Right renal cortex interstitium (tissue), 3 donors: ENCODE measurements at places on chromosomes 7 and 10.

DNA sequence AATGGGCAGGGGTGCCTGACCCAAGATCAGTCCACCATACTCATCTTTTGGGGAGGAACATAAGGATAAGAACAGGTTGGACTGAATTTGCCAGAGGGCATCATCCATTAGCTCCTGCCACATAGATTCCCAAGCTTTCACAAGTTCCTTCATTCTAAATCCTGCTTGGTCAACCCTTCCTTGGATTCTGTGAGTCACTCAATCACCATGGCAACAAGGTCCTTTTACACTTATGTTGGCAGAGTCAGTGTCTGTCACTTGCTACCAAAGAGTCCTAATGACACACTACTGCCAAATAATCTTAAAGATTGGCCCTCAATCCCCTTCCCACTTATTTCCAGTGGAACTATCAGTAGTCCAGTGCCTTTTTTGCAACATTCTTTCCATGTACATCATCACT is 5.0 kb upstream of the LGI1 start:
- DNase-seq: no peak

GRCh38 chr10:88989824-88990383 is 694 bp upstream of the FAS start:
- no peak for DNase-seq

DNA sequence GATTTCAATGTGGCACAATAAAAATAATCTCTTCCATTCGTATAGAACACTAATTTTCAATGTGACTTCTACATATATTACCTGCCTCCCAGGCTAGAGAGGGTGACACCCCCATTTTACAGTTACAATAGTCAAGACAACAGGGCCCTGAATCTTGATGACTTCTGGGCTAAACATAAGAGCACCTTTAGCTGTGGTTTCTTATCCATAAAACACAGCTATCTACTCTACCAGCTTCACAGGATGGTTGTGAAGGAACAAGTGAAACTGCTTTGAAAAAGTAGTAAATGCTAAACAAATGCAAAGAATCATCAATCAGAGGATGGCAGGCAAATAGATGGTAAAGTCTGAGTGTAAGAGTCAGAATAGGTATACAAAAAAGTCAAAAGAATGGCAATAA is 3.6 kb upstream of the TLL2 start:
- DNase-seq: no peak

GRCh38 chr10:31611161-31611560 is 292.1 kb downstream of the ZEB1 start:
- no peak for DNase-seq

DNA sequence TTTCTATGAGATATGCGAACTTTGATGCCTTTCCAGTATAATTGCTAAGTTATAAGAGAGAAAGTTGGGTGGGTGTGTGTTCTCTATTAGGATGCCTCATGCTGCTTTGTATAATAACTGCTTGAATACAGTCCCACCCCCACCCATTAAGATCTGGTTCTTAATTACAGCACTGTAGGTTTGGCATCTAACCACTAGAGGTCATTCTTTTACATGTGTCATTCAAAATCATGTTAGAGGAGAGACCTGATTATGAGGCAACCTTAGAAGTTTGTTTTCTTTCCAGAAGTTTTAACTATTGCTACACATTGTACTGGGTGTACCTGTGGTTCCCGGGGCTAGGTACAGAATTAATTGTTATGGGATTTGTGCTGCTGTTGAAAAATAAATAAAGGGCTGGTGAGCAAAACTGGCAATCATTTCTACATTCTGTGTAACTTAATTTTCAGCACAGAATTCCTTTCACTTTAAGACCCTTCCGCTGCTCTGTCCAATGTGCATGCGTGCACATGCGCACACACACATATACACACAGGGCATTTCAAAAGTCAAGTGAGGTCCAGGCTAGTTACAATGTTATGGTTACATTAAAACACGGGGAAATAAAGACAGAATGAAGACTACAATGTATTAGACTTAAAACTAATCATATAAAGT is 1156.3 kb downstream of the SORCS3 start:
- peak; percentile 8 for DNase-seq

DNA sequence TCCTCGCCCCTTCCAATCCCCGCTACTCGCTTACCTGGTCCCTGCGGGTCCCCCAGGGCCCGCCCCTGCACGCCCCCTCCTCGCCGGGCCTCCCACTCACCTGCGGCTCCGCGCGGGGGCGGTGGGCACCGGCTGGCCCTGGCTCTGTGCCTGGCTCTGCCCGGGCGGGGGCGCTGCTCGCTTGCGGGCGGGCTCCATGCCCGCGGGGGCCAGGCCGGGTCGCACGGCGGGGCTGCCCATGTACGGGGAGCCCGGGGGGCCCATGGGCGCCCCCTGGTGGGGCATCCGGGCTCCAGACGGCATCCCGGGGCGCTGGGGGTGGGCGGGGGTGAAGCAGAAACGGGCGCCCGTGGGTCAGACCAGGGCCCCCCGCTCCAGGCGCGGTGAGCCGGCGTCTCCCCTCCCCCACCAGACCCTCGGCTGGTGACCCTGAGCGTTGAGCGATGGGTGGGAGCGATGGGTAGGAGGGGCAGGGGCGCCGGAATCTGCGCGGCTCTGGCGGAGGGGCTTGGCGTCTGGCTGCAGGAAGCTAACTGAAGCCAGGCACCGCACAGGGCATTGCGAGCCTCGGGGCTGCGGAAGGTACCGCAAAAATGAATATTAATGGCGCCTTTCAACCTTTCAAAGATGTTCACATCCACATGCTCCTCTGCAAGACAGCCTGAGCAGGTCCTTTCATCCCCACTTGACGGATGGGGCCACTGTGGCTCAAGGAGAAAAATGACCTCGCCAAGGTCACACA is 3.0 kb downstream of the SMARCD3 start:
- DNase-seq: no peak

- DNase-seq: no peak
These were observed 91.4 kb upstream of the CCDC71L start for GRCh38 chr7:106752367-106752766.

DNA sequence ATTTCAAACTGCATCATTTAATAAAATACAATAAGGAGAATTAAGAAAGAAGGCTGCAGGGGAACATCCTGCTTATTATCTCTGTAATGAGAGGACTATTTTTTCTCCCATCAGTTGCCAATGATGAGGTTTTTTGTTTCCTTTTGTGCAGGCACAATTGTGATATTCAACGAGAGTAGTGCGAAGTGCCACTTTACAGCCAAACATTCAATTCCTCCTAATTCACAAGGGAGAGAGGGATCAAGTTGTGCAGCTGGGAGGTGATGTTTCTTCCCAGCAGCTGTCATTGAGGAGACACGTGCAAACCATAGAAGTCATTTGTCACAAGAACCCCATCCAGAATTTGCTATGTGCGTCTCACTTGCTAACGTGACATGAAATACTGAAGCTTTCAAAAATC is 81.6 kb upstream of the ICA1 start:
- DNase-seq: no peak

DNA sequence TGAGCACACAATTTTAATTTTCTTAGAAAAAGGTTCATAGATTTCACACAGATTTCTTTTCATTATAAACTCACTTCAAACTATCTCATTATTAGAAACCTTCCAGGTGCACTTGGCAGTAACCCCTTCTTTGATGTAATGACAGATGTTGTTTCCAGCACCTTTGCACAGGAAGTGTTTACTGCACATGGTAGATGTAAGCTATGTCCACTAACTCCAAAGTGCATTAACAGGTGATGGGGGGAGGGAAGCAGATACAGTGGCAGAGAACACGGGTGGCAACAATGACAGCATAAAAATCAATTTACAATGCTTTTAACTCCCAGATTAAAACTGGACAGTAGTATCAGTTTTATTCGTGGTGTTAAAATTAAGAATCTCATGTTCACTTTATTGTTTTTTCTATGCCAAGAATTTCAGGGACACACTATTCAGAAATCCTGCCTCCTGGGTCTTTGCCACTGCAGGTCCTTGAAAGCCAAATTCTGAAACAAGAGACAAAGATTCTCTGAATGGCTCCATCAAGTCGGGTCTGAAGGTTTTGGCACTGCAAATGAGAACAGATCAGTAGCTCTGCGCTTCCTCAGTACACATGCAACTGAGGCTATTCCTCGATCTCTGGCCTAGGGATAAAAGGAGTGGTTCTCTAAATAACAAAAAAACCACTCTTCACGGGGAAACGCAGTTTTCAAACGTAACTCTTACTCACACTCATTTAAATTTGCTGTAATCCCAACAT is 187.7 kb downstream of the JAZF1 start:
- no peak for DNase-seq

GRCh38 chr10:32059472-32059871 is 3.2 kb upstream of the KIF5B start:
- DNase-seq: no peak

GRCh38 chr7:100465702-100466311 is 1.7 kb upstream of the SPACDR start:
- DNase-seq: no peak

DNA sequence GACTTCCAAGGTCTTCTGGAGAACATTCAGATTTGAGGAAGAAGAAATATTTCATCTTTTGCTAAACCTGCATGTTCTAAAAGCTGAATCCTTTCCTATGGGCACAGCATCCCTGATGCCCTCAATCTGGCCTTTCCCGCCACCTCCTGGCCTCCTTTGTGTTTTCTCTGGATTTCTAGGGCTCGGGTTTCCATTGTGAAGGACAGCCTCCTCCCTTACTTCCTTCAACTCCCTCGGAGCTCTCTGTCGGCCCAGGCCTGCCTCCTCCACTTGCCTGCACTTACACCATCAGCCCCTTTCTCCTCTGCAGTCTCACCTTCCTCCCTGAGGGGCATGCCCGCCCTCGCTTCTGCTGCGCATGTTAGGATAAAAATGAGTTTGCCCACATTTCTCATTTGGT is 75.4 kb downstream of the WIPF3 start:
- DNase-seq: no peak

- DNase-seq: no peak
These were observed 12.2 kb downstream of the TMEM184A start for GRCh38 chr7:1543826-1544177.

- no peak for DNase-seq
These were observed 148.1 kb downstream of the ARHGAP21 start for GRCh38 chr10:24575481-24576002.

GRCh38 chr7:39845006-39845405 is 105.0 kb upstream of the CDK13 start:
- no peak for DNase-seq

- no peak for DNase-seq
These were observed 7.2 kb downstream of the TRPV6 start for GRCh38 chr7:142878315-142878714.

DNA sequence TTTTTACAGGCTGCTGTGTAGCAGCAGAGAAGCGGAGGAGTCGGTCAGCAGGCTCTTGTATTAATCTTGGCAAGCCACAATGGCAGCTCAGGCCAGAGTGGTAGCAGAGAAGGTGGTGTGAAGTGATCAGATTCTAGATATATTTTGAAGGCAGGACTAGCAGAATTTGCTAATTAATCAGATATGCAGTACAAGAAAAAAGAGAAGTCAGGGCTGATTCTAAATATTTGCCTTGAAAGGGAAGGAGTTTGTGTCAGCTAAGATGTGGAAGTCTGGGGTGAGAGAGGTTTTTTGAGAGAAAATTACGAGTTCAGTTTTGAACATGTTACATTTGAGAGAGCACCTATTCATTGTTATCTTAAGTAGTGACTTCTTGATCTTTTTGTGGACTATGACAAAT is 176.3 kb downstream of the WNT2 start:
- no peak for DNase-seq

DNA sequence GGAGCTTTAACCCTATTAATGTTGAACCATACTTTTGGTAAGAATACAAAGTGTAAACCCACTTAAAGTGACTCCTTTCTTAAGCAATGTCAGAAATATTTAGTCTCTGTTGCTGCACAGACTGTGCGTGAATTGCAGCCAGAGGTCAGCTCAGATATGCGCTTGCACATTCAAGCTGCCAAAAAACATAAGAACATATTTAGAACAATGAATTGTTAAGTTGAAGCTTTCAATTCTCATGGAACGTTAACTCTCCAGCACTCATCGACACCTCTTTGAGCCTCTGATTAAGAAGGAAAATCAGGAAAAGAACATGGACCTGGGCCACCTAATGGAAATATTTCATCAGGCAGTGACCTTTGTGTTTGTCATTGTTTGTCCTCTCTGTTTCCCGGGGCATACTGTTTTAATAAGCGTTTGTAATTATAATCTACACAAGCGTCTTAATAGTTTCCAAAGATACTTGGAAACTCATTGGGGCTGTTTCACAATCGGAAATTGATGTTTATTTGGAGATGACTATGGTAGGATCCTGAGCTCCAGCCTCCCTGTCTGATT is 193.0 kb upstream of the CELF2 start:
- DNase-seq: no peak

DNA sequence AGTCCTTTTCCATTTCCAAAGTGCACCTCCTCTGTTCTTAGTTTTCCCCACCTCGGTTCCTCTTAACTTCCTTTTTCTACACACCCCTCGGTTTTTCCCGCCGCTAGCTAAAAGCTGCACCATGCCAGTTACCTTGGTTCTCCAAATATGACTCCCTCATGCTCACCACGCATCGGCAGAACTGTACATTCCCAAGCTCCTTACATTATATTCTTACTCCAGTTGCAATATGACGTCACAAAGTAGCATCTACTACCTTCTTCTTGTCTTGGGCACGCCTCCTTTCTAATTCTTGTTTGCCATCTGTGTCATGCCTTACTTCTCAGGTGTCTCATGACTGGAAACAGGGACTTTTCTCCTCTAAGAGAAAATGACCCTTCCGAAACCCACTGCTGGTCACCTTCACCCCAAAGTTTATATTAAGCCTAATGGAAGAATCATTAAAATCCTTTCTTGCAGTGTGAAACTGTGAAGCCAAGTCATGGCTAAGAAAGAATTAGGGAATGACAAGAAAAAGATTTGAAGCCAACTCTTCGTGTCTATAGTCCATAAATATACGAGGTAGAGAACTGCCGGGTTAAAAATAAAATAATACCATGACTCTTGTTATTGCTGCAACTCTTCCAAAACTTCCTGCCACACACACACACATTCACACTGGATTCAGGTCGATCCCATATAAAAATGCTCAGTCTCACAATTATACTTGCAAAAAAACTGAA is 1.7 kb downstream of the ESYT2 start:
- DNase-seq: no peak

- no peak for DNase-seq
These were observed 80.0 kb upstream of the INSIG1 start for GRCh38 chr7:155217634-155218033.

- no peak for DNase-seq
These were observed at the start of gene TBX20 for GRCh38 chr7:35253710-35254495. TSS of gene TBX20 (minus strand) at chr7:35254100. CDS start at chr7:35253620, 480 bp downstream.

GRCh38 chr7:101779267-101779666 is 38.2 kb upstream of the CUX1 start:
- no peak for DNase-seq

- DNase-seq: no peak
These were observed 146.9 kb downstream of the TPST1 start for GRCh38 chr7:66352071-66352470.

DNA sequence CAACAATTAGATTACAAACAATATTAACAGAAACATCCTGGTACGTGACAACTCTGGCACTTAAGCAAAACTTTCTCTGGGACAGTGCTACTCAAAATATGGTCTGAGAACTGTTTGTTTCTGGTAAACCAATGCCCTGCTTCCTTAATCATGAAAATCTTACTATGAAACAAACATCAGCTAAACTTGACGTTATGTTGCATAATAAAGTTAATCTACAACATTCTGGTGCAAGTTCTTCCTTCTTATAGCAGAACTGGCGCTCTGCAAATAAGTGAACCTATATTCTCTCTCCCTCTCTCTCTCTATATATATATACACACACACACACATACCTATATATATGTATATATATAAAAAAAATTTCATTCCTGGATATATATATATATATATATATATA is 7.8 kb downstream of the C7orf33 start:
- no peak for DNase-seq

- DNase-seq: no peak
These were observed 61.7 kb upstream of the ITGA8 start for GRCh38 chr10:15781381-15781960.

- no peak for DNase-seq
These were observed 40.6 kb upstream of the PIK3CG start for GRCh38 chr7:106824458-106824857.
